Activated CD8-positive, alpha-beta memory T cell treated with anti-CD3 and anti-CD28 coated beads for 1 hour (primary cell): ENCODE measurements at places on chromosomes 2 and 18.

DNA sequence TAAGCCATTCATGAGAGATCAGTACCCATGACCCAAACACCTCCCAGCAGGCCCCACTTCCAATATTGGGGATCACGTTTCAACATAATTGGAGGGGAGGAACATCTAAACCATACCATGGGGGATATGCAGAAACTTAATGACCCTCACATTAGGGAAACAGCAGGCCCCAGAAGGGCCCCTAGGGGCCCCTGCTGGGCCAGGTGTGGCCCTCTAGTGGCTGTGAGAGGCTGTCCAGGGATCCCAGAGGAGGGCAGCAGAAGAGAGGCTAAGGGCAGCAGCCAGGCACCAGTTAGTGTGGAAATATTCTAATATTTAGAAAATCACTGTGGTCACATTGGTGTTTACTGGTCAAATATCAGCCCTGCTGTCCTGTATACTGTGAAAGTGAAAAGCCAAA lies 49.3 kb upstream of the ANKRD44 start:
- DNase-seq: no peak

- DNase-seq: no peak
Measured at GRCh38 chr18:77495982-77496690, 246.5 kb downstream of the GALR1 start.

GRCh38 chr2:68225119-68225632 lies 27.2 kb downstream of the PPP3R1 start:
- no peak for DNase-seq

GRCh38 chr2:98669675-98670074 lies 61.3 kb downstream of the MGAT4A start:
- DNase-seq: no peak

GRCh38 chr18:43863180-43863579 lies 585.9 kb upstream of the SYT4 start:
- no peak for DNase-seq
